ENCODE measurements at places on chromosomes 1 and 21.

DNA sequence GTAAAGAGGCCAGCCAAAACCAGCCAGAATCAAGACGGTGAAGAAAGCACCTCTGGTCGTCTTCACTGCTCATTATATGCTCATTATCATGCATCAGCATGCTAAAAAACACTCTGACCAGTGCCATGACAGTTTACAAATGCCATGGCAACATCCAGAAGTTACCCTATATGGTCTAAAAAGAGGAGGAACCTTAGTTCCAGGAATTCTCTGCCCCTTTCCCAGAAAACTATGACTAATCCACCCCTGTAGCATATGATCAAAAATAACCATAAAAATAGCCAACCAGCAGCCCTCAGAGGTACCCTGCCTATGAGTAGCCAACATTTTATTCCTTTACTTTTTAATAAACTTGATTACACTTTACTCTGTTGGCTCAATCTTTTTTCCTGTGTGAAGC lies 34.2 kb upstream of the PBX1 start:
- no peak for DNase-seq

- no peak for DNase-seq
Observed at GRCh38 chr21:17370916-17371315, 141.9 kb upstream of the CXADR start.

DNA sequence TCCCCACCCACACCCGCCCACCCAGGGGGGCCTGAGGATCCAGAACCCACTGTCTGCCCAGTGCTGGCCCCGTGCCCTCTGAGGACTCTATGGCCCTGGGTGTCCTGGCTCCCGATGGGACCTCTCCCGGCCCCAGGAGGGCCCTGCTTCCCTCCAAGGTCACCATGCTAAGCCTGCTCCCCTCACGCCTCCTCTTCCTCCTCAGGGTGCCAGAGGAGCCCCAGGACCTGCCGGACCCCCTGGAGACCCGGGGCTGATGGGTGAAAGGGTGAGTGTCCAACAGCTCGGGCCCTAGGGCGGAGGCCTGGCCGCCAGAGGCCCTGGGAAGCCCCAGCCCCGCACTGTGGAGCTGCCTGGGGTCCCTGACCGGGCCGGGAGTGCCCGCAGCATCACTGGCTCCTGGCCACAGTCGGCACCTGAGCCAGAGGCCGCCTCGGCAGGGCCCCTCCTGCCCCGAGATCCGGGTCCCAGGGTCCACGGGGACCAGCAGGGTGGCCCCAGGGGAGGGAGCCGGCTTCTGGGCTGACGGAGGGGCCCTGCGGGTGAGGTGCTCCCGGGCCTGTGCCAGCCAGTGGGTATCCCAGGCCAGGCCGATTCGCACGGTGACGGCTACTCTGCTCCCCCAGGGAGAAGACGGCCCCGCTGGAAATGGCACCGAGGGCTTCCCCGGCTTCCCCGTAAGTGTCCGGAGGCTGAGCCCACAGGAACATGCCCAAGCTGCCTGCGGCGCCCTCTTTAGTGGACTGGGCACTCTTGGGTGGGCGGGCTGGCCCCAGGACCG lies 16.1 kb downstream of the COL6A1 start:
- no peak for DNase-seq

DNA sequence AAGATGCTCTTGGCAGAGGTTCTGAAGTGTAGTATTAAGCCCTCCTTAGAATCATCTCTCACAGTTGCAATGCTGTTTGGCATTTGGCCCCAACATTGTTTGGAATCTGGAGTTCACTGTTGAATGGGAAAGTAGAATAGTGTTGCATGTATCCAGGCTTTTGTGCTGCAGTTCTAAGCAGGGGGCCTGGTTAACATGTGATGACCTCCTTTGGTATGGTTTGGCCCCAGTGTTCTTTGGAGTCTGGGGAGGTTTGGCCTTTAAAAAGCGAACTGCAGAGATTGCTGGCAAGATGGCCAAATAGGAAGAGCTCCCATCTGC lies 61.8 kb upstream of the PLD5 start:
- DNase-seq, result no peak

GRCh38 chr1:20126041-20126805 lies 6.9 kb upstream of the PLA2G2D start:
- DNase-seq, result no peak

DNA sequence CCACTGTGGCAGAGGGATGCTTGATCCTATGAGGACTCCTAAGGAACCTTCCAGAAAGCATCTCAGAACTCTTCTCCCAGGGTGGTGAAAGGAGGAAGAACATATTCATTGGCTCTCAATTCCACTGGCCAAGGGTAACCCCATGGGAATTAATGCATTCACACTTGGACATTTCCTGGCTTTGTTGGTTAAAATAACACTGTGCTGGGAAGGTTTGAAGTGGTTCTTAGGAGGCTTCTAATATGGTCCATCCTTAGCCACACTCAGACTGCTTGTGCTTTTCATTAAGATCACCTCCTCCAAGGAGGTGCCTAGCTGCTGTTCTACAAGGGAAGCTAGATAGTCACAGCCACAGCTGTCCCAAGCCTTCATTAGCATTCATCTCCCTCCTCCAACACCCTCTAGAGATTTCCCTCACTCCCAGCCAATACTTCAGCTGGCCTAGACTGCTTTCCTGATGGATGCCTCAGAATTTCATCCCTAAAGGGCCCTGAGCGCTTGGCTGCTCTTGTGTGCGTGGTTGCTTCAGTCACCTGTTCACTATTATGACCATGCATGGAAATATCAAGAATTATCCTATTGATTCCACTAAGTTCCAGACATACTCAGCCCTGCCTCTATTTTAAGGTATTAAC lies 544.4 kb downstream of the PLPP3 start:
- no peak for DNase-seq

DNA sequence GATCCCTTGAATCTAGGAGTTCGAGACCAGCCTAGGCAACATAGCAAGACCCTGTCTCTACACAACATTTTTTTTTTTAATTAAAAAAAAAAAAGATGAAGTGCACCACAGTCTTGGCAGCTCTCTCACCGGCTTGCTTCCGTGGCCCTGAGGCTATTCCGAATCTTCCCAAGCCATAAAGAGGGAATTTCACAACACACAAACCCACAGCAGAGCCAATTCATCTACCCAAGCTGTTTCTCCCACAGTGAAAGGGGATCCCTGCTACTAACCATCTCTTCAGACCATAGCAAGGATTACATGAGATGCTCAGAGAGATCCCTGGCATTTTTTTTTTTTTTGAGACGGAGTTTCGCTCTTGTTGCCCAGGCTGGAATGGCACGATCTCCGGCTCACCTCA lies 8.3 kb upstream of the CHD5 start:
- no peak for DNase-seq

GRCh38 chr1:75067975-75068374 lies 66.2 kb upstream of the LHX8 start:
- DNase-seq, result no peak

DNA sequence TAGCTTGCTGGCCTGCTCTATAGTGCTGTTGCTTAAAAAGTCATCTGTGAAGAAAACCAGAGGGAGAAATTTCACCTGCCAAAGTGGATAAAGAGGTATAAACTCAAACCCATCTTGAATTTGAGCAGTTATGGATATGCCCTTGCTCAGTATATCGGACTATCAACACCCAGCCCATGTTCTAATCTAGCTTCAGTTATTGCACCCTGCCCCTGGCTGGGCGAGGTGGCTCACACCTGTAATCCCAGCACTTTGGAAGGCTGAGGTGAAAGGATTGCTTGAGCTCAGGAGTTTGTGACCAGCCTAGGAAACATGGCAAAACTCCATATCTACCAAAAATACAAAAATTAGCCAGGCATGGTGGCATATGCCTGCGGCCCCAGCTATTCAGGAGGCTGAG lies 13.3 kb downstream of the LIX1L start:
- no peak for DNase-seq

DNA sequence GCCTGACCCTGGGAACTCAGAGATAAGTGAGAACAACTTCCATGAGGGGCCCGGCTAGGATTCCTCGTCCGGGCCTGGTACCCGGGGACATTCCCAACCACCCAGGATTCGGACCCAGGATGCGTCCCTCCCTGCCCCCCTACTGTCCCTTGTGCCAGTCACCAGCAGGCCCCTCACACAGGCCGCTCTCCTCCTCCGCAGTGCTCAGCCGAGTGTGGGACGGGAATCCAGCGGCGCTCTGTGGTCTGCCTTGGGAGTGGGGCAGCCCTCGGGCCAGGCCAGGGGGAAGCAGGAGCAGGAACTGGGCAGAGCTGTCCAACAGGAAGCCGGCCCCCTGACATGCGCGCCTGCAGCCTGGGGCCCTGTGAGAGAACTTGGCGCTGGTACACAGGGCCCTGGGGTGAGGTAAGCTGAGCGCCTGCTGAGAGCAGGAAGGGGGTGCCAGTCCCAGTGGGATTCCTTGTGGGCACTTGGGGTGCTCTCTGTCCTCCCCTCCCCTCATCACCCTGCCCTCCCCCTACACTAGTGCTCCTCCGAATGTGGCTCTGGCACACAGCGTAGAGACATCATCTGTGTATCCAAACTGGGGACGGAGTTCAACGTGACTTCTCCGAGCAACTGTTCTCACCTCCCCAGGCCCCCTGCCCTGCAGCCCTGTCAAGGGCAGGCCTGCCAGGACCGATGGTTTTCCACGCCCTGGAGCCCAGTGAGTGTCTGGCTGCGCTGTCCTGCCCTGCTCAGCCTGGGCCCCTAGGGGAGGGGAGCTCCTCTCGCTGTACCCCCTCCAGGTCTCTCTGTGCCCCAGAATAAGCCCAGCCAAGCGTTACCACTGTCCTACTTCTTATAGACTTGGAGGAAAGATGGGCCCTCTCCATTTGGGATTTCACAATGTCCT lies 9.8 kb downstream of the ADAMTSL4 start:
- DNase-seq, result no peak

- DNase-seq, result no peak
Observed at GRCh38 chr1:219537223-219537631, 75.7 kb downstream of the ZC3H11B start.

DNA sequence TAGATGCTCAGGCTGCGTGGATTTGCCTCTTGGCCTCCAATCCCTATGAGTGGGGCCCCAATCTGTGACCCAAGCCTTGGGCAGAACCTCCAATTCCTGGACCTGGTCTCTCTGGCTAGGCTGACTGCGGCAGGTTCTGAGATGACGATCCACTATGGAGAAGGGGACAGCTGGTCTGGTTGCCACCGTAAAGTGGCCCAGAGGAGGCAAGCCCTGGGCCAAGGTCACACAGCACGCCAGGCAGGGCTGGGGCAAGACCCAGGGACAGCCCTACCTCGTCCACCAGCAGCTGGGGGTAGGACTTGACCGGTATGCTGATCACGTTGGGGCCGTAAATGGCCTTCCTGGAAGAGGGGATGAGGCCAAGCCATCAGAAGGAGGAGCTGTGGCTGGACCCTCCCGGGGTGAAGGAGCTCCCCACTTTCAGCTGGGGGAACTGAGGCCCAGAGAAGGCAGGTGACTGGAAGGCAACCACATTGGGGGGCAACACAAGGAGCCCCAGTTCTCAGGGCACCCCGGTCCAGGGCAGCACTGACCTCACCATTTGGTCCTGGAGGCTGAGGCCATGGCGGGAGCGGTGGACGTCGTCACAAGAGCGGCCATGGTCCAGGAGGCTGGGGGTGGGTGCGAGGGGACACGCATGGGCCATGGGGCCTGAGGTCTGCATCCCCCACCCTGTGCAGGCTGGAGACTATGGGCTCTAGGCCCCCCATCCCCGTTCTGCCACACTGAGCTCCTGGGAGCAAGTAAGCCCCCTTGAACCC lies 9.8 kb downstream of the ATP13A2 start:
- DNase-seq, result no peak

DNA sequence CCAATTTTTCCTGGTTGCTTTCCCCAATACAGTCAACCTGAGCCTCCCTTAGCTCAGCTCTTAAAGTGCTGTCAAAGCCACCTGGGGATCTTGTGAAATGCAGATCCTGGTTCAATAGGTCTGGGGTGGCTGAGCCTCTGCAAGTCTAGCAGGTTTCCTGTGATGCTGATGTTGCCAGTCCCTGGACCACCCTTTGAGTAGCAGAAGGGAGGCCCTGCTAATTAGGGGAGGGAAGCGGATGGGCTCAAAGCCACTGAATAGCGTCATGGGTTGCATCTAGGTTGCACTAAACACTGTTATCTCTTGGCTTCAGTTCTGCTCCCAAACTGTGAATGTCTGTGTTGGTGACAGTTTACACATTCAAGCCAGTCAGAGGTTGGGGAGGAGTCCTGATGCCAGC lies 127.2 kb downstream of the KAZN start:
- no peak for DNase-seq

DNA sequence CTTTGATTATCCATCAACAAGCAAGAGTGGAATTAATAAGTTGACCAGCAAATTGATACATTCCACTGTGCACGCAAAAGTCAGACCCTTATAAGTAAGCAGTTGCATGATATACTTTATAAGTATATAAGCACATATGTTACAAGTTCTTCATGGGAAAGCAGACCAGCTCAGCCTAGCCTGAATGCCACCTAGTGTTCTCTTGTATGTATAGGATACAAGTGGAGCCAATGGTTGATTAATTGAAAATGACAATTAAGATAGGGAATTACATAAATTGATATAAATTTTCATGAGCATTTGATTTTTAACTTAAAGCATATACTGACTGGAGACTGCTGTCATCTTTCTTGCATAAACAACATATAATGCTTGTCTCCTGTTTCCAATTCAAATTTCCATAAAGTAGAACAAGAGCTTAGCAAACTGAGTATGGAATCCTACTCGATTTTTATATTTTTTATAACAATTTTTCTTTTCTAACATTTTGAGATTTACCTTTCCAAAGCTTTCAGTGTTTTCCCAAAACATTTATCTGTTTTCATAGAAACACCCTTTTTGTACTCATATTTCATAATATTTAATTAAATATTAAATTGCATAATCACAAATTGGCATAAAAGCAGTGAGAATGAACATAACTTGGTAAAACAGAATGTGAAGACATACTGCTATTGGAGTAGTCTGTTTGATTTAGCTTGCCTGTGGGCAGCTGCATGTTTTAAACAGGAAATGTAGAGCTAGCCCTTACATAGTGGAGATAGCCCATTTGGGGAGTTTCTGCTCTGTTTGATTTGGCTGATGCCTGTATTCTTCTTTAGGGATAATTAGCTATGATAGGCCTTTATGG lies 62.8 kb downstream of the MAGI3 start:
- no peak for DNase-seq

DNA sequence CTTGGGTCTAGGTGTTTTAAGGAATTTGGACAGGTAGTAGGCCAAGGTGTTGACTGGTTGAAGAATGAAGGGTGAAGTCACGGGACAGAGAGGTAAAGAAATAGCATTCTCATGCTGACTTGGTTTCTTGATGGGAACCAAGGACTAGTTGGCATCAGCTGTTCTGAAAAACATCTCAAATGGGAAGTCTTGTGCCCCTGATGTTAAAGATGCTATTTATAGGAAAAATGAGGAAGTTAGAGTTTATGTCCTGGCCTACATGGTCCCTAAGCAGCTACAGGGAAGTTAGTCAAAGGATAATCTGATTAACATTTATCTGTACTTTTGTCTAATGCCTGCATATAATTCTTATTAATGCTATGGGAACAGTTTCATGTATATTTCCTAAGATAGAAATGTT lies 262.4 kb downstream of the HHIPL2 start:
- no peak for DNase-seq

GRCh38 chr1:117904485-117904884 lies 24.9 kb downstream of the GDAP2 start:
- no peak for DNase-seq

DNA sequence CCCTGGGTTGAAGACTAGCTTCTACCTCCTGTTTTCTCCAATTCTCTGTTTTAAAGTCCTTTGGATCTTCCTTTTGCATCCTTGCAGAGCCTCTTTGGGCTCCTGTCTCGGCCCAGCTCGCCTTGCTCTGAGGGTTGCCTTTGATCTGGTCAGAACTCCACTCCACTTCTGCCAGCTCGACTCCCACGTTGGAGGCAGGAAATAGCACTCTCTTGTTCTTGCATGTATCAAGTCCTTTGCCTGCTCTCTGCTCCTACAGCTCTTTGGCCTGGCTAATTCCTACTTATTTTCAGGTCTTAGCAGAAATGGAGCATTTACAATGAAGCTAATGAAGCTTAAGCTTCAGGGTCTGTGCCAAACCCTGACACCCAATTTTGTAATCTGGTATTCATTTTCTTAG lies 21.1 kb upstream of the B3GALNT2 start:
- no peak for DNase-seq

Data from cerebellum (tissue), 4 donors.